ENCODE measurements at places on chromosomes 5 and 9. TPM values are rescaled to one million over a fixed set of nuclear protein-coding genes. Genes with fewer than 3 reads are reported as not detected.

TAF11L9 gene
- total RNA-seq = not detected

IFNA2 gene
- not detected for total RNA-seq

C1QTNF2 gene
- 0.35 TPM for total RNA-seq

NPR2 gene
- 18.7 TPM for total RNA-seq

UNC13B gene
- total RNA-seq = 22.3 TPM

GAPT gene
- total RNA-seq = not detected

YIPF5 gene
- 139 TPM for total RNA-seq

DMRTA1 gene
- 0.12 TPM for total RNA-seq

IRGM gene
- not detected for total RNA-seq
